HEK293T (cell line): ENCODE measurements at places on chromosomes 12 and 14.

- DNase-seq = no peak
These were observed 18.0 kb upstream of the DLK1 start for GRCh38 chr14:100708425-100709288.

GRCh38 chr14:44700694-44701093 lies 193.6 kb upstream of the FSCB start:
- no peak for DNase-seq

GRCh38 chr14:87732562-87732961 lies 260.4 kb downstream of the GALC start:
- DNase-seq = no peak

DNA sequence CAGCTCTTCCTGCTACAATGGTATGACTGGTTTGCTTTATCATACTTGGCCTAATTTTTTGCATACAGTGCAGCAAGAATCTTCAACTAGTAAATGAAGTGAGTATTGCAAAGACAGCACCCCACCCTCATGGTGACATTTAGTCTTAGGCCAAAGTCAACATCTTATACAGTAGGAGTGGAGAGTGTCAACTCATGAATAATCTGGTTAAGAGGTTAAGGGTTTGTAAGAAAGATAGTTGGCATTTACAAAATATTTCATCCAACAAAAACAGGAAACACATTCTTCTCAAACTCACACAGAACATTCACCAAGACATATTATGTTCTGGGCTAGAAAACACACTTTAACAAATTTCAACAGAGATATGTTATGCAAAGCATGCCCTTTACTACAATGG lies 2.2 kb upstream of the OAS1 start:
- no peak for DNase-seq

DNA sequence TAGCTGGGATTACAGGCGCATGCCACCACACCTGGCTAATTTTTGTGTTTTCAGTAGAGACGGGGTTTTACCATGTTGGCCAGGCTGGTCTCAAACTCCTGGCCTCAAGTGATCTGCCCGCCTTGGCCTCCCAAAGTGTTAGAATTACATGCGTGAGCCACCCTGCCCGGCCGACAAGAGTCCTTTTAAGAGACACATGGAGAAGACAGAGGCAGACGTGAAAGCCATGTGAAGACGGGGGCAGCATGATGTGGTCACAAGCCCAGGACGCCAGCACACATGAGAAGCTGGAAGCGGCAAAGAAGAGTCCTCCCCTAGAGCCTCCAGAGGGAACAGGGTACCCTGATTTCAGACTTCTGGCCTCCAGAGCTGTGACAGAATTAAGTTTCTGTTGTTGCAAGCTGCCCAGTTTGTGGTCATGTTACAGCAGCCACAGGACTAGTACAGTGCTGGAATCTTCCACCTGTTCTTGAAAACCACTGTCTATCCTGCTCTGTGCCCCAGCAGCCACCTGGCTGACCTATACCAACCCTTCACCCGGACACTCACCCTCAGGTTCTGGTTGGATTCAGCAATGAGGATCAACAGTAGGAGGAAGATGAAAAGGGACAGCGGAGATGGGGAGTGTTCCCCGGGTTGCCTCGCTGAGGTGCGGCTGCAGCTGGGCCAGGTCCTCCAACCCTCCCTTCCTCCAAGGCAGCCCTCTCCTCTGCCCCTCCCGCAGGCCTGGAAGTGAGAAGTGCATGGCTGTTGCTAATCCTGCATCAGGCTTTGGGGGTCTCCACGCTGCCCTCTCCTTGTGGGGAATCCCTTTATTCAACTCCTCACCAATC lies 16.9 kb downstream of the VPS37B start:
- DNase-seq = no peak

- peak; percentile 68 for DNase-seq
These were observed 24.5 kb downstream of the FIGNL2 start for GRCh38 chr12:51823875-51824565.

GRCh38 chr12:14613718-14614117 lies 46.0 kb upstream of the PLBD1 start:
- no peak for DNase-seq

- no peak for DNase-seq
These were observed 1153.5 kb downstream of the AACS start for GRCh38 chr12:126218697-126219096.

DNA sequence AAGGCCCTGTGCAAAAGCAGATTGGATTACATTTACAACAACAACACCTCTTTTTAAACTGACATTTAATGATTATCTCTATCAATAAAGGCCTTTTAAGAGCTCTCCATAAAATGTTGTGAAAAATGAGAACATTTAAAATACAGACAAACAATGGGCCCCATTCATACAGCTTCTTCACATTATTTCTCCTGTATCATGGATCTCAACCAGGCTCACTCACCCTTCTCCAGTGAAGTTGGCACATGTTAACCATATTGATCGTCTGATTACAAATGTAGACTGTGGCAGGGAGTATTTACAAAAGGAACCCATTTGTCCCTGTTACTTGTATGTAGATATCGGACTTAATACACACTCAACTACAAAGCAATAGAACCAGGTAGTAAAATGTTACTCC lies 220.2 kb upstream of the BTG1 start:
- DNase-seq = no peak

- DNase-seq = no peak
These were observed 10.8 kb downstream of the VTI1B start for GRCh38 chr14:67663633-67664032.

DNA sequence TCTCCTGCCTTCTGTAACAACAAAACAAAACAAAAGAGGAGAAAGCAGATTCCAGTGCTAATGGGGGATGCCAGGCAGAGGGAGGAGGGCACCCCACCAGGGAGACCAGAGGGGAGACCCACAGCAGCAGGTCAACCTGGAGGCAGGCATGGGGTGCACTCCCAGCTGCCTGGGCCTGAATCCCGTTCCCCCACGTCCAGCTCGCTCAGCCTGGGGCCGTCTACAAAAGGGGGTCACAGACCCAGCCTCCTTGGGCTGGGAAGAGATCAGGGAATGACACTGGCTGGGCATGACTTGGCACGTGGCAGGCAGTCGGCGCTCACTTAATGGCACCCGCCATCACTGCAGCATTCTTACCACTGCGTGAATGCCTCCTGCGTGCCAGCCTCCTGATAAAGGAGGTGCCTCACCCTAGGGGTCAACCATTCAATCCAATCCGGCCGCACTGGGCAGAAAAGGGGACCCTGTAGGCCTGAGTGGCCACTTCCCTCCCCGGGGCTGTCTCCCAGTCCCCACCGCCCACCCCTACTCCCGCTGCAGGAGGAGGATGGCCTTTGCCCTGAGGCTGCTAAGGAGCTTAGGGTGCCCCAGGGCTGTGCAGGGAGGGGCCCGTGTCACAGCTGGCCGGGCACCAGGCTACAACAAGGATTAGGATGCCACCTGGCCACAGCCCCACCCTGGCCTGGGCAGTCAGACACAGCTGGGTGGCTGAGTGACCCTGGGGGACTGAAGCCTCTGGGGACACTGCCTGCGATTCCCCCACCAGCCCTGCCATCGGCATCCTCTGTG lies 87.5 kb downstream of the NCOR2 start:
- no peak for DNase-seq

GRCh38 chr14:99909513-99910064 lies 116.4 kb downstream of the EML1 start:
- no peak for DNase-seq

DNA sequence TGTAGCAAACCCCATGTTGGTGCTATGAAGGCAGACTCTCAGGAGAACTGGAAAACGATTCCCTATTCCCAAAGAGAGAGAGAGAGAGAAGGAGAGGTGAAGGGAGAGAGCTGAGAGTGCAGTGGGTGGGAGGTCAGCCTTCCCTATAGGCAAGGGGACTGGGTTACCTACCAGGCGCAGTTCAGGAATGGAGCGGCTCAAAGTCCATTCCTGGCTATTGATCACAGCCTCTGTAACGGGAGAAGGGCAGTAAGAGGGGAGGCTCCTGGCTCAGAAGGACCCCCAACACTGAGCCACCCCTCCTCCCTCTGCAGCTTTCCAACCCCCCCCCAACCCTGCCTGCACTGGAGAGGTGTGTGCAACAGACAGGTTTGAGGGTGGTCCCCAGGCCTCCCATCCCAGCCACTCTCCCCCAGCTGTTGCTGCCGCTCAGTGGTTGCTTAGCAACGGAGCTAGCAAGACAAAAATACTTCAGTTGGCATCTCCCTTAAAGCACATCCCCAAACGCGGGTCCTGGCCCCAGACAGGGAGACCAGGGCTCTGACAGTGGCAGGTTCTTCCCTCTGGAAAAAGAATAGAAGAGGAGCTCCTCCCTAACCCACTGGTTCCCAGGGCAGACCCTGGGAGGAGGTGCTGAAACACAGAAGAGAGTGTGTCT lies 3.2 kb downstream of the AGAP2 start:
- no peak for DNase-seq

DNA sequence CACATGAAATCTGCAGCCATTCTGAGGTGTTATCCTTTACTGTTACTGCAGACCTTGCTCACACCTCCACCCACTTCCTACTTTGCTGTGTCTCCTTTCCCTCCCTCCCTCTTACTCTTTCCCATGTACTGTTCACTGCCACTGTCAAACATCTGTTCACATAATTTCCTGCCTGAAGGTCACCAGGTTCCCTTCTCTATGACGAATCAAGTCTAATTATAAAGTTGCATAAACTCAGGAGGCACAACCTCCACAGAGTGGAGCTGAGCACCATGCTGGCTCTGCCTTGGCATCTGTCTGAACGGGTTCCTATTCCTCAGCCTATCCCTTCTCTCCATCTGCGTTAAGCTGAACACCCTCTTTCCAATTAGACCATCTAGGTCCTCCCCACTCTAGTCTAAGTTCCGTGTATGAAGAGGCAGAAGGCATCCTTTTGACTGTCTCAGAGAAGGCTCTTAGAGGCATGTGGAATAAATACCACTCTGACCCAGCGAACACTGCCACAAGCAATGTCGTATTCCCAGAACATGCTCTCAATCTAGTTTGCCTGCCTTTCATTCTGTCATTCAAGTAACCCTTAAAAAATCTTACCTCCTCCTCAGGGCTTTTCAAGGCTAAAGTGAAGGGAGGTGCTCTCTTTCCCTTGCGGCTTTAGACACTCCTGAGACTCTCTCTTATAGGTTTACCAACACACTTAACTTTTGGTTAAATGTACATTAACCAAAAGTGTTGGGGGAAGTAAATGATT lies 48.7 kb downstream of the ACADS start:
- no peak for DNase-seq

DNA sequence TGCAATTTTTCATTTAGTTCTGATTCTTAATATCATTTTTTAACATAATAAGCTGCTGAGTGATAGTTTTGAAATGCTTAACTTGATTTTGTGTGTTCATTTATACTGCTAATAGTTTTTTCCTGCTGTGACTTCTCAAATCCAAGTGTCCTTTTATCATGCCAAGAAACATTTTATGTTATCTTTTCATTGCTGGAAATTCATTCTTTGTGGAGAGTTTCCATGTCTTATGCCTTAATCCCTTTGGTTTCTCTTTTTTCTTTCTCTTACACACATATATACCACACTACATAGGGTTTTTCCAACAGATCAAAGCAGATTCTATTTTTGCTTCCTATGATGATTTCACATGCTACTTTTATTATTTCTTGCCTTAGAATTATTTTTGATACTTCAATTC lies 981.1 kb downstream of the SLC6A15 start:
- DNase-seq = no peak

GRCh38 chr14:100765296-100765695 lies 38.6 kb downstream of the DLK1 start:
- no peak for DNase-seq

- no peak for DNase-seq
These were observed 4.8 kb downstream of the SLC8A3 start for GRCh38 chr14:70183991-70184390.

- DNase-seq = no peak
These were observed 2.7 kb downstream of the KHNYN start for GRCh38 chr14:24432259-24433131.

GRCh38 chr12:1330477-1330827 lies 263.9 kb downstream of the FBXL14 start:
- DNase-seq = no peak

- no peak for DNase-seq
These were observed 52.0 kb upstream of the CRY1 start for GRCh38 chr12:107145397-107145796.

- DNase-seq = no peak
These were observed 18.5 kb upstream of the P2RX7 start for GRCh38 chr12:121114019-121114639.

DNA sequence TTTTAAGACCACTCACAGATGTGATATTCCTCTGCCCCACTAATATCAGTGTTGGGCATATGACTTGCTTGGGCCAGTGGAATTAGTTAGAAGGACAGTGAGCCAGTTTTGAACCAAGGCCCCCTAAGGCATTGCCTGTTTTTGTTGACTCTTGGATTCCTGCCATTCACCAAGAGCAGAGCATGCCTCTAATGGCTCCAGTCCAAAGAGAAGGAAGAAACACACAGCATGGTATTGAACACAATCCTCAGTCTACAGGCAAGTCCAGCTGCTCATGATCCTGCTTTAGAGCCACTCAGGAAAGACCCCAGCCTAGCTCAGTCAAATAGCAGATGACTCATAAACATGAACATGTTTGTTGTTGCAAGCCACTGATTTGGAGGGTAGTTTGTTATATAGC lies 1201.5 kb downstream of the BCL11B start:
- DNase-seq = no peak

GRCh38 chr12:119006746-119007145 lies 25.4 kb downstream of the SRRM4 start:
- no peak for DNase-seq

DNA sequence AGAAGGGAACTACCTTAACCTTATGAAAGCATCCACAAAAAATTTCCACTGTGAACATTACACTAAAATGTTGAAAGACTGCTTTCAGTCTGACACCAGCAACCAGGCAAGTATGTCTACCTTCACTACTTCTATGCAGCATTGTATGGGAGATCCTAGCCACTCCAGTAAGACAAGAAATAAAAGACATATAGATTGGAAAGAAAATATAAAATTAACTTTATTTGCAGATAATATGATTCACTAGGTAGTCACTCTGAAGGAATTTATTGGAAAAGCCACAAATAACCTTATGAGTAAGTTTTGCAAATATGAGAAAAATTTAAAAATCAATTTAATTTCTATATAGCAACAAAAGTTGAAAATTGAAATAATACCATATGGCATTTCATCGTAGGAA lies 172.0 kb downstream of the RERGL start:
- no peak for DNase-seq

GRCh38 chr12:9793779-9794395 lies 33.2 kb upstream of the CD69 start:
- DNase-seq = no peak

- DNase-seq = no peak
These were observed 328.8 kb upstream of the NOVA1 start for GRCh38 chr14:26926585-26926984.
